Stimulated activated CD8-positive, alpha-beta memory T cell treated with anti-CD3 and anti-CD28 coated beads, Interleukin-7, amount 100 ng/mL, for 4 hours (primary cell): ENCODE measurements at places on chromosomes 16 and 17.

DNA sequence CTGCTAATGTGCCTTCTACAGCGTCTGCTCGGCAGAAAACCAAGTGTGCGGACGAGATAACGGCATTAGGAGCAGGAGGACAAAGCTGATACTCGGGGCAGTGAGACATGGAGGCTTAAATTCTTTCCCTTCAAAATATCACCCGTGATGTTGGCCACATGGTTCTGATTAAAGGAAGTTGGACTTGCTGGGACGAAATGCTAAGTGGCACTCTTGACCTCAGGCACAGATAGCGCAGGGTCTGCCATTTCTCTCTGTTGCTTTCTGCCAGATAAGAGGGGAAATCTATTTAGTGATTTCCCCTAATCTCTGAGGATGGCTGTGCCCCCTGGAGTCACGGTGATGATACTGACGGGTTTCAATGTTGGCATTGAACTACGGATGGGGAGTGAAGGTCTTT, 509.6 kb upstream of the EEF2KMT start:
- DNase-seq: no peak

DNA sequence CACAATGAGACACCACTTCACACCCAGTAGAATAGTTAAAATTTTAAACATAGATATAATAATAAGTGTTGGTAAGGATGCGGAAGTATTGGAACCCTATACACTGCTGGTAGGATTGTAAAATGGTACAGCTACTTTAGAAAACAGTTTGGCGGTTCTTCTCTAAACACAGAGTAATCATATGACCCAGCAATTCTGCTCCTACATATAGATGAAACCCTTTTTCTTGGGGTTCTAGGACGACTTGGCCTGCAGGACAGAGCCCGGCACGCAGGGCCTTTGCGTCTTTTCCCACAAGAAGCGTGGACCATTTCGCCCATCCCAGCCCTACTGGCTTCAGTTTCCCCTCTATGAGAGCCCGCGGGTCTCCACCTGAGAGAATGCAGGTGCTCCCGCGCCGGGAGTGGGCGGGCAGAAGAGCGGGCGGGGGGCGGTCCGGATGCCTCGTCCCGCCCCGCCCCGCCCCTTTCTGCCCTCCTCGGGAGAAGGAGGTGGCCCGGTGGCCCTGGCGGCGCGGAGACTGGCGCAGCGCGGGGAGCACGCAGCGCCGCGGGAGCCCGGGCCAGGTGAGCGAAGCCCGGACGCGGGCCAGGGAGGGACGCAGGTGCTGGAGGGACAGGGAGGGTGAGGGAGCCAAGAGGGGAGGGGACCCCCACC, at the start of gene SDR42E2:
SDR42E2 (plus strand) TSS at position 508 of the 657 bp plus-strand sequence. CDS start 3,077 bp downstream, outside the sequence.
- DNase-seq: no peak

DNA sequence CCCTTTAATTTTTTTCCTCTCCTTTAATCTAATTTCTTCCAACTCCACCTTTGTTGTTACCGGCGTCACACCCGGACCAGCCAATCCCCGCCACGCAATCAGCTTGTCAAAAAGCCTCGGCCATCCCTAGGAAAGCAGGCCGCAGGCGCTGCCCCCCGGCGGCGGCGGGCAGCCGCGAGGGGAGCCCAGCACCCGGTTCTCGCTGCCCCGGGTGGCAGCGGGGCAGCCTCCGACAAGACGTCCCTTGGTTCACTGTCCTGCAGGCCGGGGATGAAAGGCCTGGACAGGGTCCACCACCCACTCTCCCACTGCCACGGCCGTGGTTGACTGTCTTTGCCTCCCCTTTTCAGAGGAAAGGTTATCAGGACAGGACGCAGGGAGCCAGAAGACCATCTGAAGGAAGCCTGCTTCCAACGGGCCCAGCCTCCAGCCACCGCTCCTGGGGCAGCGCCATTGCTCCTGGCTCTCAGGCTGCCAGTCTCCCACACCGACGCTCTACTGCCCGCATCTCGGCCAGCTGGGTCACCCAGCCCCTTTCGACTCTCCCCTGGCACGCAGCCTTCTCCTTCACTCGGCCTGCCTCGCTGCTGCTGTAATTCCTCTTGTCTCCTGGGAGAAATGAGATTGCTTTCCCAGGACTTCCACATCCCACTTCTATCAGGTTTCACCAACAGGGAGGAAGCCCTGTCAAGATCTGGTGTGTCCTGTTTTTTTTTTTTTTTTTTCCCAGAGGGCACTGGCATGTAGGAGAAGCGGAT, 2.8 kb upstream of the UBTF start:
- no peak for DNase-seq

DNA sequence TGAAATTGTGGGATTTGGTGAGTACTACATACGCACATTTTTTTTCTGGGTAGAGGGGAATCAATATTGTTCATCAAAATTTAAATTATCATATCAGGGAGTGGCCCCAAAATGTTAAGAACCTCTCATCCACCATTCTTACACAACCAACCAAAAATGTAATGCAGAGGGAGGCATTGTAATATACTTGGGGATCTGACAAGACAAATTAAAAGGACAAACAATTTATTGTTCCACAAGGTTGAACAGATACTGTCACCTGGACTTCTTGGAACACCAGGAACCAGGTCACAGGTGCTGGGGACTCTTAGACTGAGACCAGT, 14.7 kb upstream of the HOXB9 start:
- DNase-seq: no peak

GRCh38 chr17:55421179-55421934, at the start of gene MMD:
Gene MMD, minus strand, starts transcription at chr17:55421835. Its CDS starts 140 bp downstream, at chr17:55421695.
- no peak for DNase-seq

DNA sequence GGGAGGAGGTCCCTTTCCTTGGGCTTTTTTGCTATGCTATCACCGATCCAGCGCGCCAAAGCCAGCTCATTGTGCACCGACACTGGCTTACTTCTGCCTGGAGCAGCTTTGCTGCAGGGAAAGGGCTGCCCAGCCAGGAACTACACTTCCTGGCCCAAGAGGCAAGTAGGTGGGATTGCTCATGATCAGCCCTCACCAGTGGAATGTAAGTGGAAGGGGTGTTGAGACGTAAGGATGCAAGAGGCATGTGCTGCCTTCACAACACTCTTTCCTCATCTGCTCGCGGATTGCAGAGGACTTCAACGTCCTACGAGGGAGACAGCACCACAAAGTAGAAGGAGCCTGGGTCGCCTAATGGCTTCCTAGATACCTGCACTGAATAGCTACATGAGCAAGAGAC, 104.3 kb upstream of the FOXF1 start:
- no peak for DNase-seq

- DNase-seq: no peak
Observed at GRCh38 chr17:35241520-35241919, 1.4 kb upstream of the SLFN5 start.

GRCh38 chr16:89256651-89257254, 39.2 kb downstream of the ZNF778 start:
- peak; percentile 75 for DNase-seq

DNA sequence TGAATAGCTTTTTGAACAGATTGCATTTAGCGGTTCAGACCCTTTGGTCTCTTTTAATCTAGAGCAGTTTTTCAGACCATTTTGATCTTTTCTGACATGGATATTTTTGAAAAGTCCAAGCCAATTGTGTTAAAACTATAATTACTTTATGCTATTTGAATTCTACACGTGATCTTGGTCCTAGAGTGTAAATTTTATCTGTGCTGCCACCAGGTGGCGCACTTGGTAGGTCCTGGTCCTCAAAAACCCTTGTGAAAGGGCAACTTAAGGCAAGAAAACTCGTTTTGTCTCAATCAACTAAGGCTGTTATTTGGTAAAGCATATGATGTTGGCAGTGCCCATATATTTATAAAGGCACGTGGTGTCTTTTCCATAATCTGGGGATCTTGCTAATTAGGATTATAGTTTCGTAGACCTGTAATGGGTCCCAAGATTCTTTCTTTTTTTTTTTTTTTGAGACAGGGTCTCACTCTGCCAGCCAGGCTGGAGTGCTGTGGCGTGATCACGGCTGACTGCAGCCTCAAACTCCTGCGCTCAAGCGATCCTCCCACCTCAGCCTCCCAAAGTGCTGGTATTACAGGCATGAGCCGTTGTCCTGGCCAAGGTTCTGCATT, 43.9 kb upstream of the TEX2 start:
- peak; percentile 53 for DNase-seq

DNA sequence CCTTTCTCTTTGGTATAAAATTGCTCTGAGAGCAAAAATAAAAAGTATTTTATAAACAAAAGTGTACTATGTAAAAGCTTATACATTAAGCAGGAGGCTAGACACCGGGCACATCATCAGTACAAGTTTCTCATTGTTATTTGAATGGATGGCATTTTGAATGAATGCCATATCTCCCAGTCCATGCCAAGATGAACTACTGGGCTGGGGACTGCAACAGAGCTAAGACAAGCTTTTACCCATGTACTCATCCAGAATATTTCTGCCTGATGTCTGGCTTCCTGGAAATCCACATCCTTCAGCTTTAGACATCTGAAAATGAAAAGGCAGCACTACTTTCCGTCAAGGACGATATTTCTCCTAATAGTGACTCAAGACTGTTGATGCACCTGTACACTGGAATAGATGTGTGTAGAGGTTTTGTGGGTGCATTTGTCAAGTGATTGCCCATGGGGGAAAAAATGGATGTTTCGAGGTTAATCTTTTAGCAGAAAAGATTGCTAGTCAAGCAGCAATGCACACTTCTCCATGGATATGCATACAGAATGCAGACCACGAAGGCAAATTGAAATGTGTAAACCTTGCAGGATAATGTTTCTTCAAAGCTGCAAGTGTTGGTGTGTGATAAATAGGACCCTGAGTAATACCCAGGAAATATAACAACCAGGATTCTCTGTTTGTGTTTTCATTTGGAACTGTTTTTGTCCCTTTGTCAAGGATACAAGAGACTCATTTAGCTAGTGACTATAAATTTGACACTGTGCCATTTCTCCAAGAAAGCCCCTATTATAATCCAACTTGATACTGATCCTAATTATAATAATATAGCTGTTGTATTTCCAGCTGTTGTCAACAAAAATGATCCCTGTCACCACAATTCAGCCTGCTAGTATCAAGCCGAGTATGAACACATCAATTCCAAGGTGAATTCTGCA, 173.8 kb downstream of the CDH8 start:
- no peak for DNase-seq

DNA sequence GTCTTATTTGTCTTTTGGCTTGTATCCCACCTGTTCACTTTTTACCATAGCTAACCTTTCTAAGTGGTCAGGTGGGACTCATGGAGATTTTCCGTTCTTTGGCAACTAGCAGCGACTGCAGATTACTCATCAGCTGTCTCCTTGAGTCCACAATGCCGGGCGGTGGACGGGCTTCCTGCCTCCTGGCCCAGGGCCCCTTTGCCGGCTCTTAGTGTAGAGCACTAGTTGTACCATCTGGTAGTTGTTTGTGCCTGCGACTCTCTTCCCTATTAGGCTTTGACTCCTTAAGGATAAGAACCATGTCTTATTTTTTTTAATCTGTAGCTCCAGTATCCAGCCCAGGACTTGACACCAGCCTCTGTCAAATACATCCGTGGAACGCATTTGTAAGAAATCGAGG, 399.9 kb downstream of the WWOX start:
- no peak for DNase-seq

- DNase-seq: peak; percentile 5
Observed at GRCh38 chr16:49921791-49922456, 66.0 kb upstream of the ZNF423 start.

GRCh38 chr16:67846320-67847063, at the start of gene NUTF2:
Gene NUTF2, plus strand, starts transcription at chr16:67846933. Its CDS starts 18,198 bp downstream, at chr16:67865131.
- DNase-seq: peak; percentile 90

DNA sequence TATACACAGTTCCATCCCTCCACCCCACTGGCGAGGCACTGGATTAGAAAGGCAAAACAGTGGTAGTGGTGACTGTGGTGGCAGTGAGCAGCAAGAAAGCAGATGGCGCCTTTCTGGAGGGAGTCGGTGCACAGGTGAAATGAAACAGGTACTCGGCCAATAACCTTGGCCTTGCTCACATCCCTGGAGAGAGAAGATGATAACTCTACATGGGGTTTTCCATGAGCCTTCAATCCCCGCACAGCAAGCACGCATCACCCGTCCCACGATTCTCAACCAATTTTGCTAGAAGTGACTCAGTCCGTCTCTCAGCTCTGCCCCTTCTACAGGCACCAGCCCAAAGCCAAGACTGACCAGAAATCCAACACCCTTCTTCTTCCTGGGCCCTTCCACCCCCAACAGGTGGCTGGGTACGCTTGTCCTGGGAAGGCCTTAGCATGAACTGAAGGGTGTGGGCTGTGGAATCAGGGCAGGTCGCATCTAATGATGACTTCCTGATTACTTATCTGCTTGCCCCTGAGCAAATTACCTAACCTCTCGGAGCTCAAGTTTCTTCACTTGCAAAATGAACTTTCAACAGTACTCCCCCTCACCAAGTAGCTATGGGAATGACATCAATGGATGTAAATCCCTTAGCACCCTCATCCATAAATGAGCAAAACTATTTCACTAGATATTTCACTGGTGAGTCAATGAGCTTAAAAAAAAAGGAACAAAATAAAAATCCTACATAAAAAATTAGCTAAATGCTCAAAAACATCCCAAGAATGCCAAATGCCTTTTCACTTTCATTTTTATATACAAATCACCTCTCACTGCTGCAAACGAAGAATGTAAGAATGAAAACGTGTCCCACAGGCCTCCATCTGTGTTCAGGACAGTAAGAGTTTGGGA, 18.0 kb downstream of the XPO6 start:
- DNase-seq: no peak

DNA sequence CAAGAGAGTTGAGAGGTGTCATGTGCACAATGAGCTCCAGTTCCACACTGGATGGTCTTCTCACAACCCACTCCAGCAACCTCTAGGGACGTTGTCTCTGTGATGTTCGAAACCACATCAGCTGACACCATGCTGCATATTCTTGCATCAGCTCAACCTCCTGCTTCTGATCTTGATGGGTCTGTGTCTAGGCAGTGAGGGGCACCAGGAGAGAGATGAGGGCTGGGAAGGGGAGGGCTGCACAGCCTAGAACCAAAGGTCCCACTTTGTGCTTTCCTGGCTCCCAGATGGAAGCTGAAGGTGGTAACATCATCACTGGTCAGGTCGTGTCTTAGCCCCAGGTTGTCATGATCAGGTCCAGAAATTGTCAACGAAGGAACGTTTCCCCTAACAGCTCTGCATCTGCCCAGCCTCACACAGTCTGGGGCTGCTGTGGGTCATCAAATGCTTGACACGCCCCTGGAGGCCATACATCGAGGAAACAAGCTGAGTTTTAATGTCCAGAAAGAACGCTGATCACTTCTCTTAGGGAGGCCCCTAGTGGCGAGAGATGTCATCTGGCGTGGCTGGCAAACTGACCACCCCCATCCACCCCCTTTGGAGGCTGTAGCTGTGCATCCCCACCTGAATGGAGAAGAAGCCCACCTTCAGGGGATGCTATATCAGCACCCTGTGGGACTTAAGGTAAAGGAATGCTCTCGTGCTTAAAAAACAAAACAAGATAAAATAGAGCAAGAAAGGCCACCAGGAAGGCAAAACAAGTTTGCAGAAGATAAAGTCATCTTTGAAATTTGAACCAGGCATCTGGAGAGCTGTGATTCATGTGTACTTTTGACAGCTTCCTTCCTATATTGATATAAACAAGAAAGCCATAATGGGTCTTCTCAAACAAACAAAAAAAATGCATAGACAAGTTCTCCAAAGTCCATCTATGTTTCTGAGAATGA, 58.3 kb downstream of the WIPI1 start:
- peak; percentile 7 for DNase-seq

DNA sequence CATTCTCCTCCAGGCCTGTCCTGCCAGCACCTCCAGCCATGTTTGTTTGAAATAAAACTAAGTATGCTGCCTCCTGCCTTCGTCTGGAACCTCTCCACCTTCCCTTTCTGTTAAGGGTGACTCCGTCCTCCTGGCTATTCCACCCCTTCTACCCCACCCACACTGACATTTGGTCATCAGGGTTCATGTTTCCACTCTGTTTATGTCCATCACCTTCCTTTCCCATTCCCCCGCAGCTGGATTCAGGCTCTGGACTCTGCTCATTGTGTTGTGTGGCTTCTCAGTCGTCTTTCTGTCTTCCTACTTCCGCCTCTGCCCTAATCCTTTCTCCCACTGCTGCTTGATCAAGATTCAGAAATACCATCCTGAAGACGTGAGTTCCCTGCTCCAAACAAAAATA, 28.6 kb downstream of the EPN2 start:
- DNase-seq: no peak
